ENCODE measurements at places on chromosomes 11 and 22. TPM values are rescaled to one million over a fixed set of nuclear protein-coding genes. Genes with fewer than 3 reads are reported as not detected.

GAB4 gene
- total RNA-seq, result not detected

DNA sequence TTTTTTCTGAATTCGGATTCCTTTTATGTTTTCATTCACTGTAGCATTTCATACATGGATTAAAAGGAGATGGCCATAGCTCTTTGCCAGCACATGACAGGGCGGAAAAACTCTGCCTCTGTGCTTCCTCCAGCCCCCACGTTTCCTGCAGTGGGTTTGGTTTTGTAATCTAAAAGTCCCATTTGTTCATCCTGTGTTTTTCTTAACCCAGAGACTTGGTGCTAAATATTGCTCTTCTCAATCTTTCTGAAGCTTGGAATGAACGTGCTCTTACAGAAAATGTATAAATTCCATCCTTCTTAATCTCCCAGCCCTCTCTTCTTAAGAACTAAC, 89.9 kb downstream of the PPP6R3 start:
- no peaks in the 10 kb centered on the region for H3K4me1 ChIP-seq
- no peaks in the 10 kb centered on the region for H3K27me3 ChIP-seq
- peaks cover 45% of the 10 kb centered on the region for H3K36me3 ChIP-seq
- DNase-seq, result no peak
- no peak overlapping the region for H3K4me3 ChIP-seq

DNA sequence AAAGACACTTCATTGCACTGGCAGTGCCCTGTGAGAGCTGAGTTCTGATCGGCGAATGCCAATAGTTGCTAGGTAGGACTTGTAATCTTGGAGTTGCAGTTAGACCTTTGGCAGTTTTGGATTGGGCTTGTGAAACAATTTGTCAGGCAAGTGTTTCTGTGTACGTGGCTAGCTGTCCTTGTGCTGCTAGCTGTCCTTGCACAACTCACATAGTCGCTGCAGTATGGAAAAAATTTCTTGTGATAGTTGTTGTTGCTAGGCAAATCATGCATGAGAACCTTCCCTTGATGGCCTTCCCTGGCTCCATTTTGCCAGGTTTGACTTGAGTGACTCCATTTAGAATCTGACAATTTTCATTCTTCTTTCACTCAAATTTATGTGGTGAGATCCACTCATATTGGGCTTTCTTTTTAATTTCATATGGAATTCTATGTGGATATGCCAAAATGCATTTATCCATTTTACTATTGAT, 140.7 kb downstream of the APIP start:
- H3K36me3 ChIP-seq, result no peaks in the 10 kb centered on the region
- no peaks in the 10 kb centered on the region for H3K4me1 ChIP-seq
- H3K27me3 ChIP-seq, result no peaks in the 10 kb centered on the region
- no peak for DNase-seq
- H3K27ac ChIP-seq, result no peak overlapping the region

CAT gene
- 23.8 TPM for total RNA-seq

ZNF70 gene
- 2.3 TPM for total RNA-seq

- DNase-seq, result no peak
- no peak overlapping the region for H3K4me3 ChIP-seq
- H3K4me1 ChIP-seq, result no peaks in the 10 kb centered on the region
- H3K36me3 ChIP-seq, result no peaks in the 10 kb centered on the region
Measured at GRCh38 chr11:12731841-12732336, 57.7 kb downstream of the TEAD1 start.

SLC22A12 gene
- total RNA-seq, result not detected

SMTNL1 gene
- total RNA-seq, result not detected

MFRP gene
- total RNA-seq, result not detected

OR5P2 gene
- not detected for total RNA-seq

DNA sequence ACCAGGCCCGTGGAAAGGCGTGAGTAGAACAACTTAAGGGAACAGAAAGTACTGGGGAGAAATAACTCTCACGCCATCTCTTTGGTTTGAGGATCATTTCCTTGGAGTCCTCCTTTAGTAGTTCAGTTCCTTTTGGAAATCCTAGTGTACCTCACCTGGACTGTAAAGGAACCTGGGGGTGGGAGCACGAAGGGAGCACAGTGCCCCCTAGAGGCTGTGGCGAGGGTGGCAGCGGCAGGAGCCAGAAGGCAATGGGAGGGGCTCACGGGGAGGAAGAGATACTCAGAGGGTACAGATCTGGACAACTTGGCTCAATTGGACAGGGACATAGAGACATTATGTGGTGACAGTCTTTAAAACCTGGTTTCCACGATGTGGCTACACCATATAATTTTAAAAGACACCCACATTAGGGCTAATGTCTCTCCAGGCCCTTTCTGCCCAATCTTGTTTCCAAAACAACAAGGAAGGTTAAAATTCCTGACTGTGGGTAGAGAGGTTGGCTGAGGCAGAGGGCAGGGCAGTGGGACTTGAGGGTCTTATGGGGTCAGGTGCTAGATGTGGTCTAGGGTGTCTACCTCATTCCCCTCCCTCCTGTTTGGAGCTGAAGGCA, 87.0 kb downstream of the CSNK2A3 start:
- DNase-seq, result no peak
- no peak overlapping the region for H3K27ac ChIP-seq
- H3K4me3 ChIP-seq, result no peak overlapping the region
- no peaks in the 10 kb centered on the region for H3K27me3 ChIP-seq

GRCh38 chr22:42993651-42994275, 21.2 kb downstream of the PACSIN2 start:
- H3K4me3 ChIP-seq, result no peak overlapping the region
- H3K27ac ChIP-seq, result 0 out of 2 replicates have a peak overlapping the region, but pooled peaks have one; percentile 29
- peaks cover 9% of the 10 kb centered on the region for H3K36me3 ChIP-seq
- no peak for DNase-seq
- H3K4me1 ChIP-seq, result peaks cover 49% of the 10 kb centered on the region

DNA sequence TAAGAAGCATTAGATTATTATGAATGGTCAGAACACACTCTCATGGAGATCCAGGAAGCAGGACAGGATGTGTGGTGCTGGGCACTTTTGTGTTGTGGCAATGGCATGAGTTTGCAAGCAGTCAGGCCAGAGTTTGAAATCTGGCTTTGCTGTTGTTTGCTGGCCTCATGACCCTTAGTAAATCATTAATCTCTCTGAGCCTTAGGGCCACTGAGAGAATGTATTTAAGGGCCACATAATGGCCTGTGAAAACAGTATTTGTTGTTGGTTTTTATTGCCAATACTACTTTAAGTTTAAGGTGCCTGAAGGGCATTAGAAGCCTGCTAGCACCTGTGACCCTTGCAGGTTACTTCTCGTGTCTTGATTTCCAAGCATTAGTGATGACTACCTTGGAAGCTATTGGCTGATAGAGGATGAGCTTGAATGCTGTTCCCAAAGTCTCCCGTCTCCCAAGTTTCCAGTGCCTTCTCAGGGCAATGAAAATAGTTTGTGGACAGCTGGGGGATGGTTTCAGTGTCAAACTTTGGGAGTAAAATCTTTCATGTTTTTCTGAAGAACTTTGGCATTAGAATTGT, 24.6 kb downstream of the STIM1 start:
- H3K36me3 ChIP-seq, result no peaks in the 10 kb centered on the region
- no peak for DNase-seq
- no peaks in the 10 kb centered on the region for H3K27me3 ChIP-seq
- peak overlapping the region; percentile 46 for H3K4me3 ChIP-seq
- H3K27ac ChIP-seq, result peak overlapping the region; percentile 83

TRIOBP gene
- total RNA-seq, result 20.5 TPM

DNA sequence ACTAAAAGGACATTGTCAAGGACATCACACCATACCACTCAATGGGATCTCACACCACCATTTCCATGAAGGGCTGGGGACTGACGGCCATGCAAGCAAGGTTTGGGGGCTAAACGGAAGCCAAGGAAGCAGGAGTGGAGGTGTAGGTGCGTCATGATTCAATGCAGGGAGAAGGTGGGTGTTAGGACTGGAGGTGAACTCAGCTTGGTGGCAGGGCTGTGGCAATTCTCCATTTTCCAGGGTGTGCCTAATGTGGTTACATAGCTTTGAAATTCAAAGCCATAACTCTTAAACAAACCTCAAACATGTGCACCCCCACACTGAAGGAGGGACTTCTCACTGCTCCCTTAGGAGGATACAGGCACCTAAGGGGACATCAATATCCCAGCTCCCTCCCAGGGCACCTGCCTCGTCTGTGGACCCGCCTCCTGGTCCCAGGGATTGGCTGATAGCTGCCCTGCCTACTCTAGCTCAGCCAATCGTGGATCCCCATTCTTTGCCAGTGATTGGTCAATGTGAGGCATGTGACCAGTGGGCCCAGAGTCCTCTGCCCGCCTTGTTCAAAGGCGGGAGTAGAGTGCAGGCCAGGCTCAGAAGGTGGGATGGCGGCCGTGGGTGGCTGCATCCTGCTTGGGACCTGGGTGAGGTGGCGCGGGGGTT, 64.6 kb downstream of the CTTN start:
- peaks cover 26% of the 10 kb centered on the region for H3K4me1 ChIP-seq
- H3K36me3 ChIP-seq, result no peaks in the 10 kb centered on the region
- H3K27me3 ChIP-seq, result no peaks in the 10 kb centered on the region
- DNase-seq, result no peak
- H3K4me3 ChIP-seq, result no peak overlapping the region
- no peak overlapping the region for H3K27ac ChIP-seq

DNA sequence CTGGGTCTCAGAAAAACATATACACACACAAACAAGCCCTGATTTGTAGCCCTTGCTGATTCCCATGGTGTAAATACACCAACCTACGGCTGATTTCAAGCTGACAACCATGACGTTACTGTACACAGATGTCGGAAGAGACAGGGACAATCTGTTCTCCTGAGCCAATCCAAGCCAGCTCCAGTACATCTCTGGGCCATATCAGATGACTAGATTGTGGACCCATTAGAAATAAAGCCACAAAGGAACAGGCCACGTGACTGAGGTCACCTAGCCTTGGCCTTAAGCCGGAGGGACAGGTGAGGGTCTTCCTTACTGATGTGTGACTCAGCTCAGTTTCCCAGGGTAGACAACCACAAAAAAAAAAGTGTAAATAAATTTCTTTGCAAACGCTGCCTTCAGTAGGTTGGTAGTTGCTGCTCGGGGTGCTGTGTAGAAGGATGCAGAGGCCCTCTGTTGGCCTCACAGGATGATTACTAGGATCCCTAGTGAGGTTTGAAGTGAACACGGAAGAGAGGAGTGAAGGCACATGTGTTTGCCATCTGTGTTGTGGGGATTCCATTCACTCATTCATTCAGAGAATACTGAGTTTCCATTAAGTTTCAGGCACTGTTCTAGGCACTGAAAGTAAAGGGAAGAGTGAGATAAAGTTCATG, 99.0 kb upstream of the LARGE1 start:
- no peak overlapping the region for H3K27ac ChIP-seq
- no peak overlapping the region for H3K4me3 ChIP-seq
- H3K36me3 ChIP-seq, result no peaks in the 10 kb centered on the region
- no peaks in the 10 kb centered on the region for H3K27me3 ChIP-seq
- no peak for DNase-seq

CNGA4 gene
- not detected for total RNA-seq

SCGB2A2 gene
- total RNA-seq, result not detected

GRCh38 chr22:43564859-43565258, 153.0 kb downstream of the MPPED1 start:
- no peak overlapping the region for H3K4me3 ChIP-seq
- H3K27me3 ChIP-seq, result no peaks in the 10 kb centered on the region
- H3K4me1 ChIP-seq, result no peaks in the 10 kb centered on the region
- no peaks in the 10 kb centered on the region for H3K36me3 ChIP-seq
- H3K27ac ChIP-seq, result no peak overlapping the region

GRCh38 chr11:80586464-80586863, 1145.6 kb upstream of the TENM4 start:
- H3K4me1 ChIP-seq, result no peaks in the 10 kb centered on the region
- DNase-seq, result no peak
- H3K4me3 ChIP-seq, result no peak overlapping the region
- H3K27ac ChIP-seq, result no peak overlapping the region
- no peaks in the 10 kb centered on the region for H3K36me3 ChIP-seq

DNA sequence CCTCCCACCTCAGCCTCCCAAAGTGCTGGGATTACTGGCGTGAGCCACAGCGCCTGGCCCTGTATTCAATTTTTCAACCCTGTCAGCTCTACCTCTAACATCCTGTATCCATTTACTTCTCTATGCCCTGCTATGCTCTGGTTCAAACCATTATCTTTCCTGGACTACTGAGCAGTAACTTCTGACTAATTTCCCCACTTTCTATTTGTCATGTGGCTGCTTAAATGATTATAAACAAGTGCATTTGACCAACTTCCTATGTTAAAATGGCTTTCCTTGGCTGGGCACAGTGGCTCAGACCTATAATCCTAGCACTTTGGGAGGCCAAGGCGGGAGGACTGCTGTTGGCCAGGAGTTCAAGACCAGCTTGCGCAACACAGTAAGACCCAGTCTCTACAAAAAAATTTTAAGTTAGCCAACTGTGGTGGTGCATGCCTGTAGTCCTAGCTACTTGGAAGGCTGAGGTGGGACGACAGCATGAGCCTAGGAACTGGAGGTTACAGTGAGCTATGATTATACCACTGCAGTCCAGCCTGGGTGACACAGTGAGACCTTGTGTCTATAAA, 2.1 kb downstream of the MED19 start:
- H3K27ac ChIP-seq, result no peak overlapping the region
- H3K4me1 ChIP-seq, result peaks cover 4% of the 10 kb centered on the region
- H3K4me3 ChIP-seq, result no peak overlapping the region
- DNase-seq, result no peak
- H3K36me3 ChIP-seq, result no peaks in the 10 kb centered on the region

DNA sequence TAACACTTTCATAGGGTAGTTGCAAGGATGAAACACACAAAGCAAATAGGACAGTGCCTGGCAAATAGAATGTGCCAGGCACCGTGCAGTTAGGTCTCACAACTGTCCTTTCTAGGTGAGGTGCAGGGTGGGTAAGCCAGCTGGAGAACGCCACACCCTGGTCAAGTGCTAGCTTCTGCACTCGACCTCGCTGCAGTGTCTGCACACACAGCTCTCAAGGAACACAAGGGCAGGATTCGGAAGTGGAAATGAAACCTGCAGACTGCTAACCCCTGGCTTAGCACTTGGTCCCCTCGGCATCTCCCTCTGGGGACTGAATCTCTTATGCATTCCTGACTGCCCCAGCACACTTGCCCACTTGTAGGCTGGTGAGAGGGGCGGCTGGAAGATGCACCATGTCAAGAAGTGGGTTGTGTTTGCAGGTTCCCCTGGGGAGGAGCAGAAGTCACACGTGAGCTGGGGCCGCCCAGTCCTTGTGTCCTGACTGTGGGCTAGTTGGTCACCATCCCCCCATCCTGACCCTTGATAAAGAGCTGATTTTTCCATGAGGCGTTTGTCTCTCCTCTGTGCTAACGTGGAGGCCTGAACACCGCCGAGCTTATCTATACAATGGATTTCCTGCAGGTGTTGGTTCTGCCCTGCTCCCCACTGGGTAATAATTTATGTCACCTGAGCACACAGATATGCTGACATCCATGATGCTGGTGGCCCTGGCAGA, 89.0 kb downstream of the MICAL2 start:
- H3K4me1 ChIP-seq, result peaks cover 26% of the 10 kb centered on the region
- no peak overlapping the region for H3K27ac ChIP-seq
- H3K36me3 ChIP-seq, result no peaks in the 10 kb centered on the region
